ENCODE measurements at places on chromosomes 1 and 21.

- H3K27me3 ChIP-seq, result peaks cover 9% of the 10 kb centered on the region
- H3K4me3 ChIP-seq, result no peak overlapping the region
- H3K36me3 ChIP-seq, result no peaks in the 10 kb centered on the region
- DNase-seq, result no peak
- H3K27ac ChIP-seq, result no peak overlapping the region
- no peaks in the 10 kb centered on the region for H3K4me1 ChIP-seq
Measured at GRCh38 chr1:63824451-63824850, 50.6 kb downstream of the ROR1 start.

DNA sequence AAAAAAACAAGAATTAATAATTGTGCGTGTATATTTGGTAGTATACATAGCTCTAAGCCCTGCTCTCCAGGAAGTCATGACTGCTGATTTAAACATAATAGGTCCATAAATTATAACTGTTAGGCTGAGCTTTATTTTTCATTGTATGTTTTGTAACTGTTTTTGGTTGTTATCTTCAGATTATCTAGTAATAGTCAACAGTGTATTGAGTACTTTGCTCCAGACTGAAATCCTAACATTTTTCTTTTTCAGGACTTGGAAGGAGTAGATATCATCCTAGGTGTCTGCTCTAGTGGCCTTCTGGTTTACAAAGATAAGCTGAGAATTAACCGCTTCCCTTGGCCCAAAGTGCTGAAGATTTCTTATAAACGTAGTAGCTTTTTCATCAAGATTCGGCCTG lies 90.9 kb downstream of the TMEM200B start:
- DNase-seq, result no peak
- H3K27me3 ChIP-seq, result no peaks in the 10 kb centered on the region
- peaks cover 9% of the 10 kb centered on the region for H3K36me3 ChIP-seq
- H3K4me1 ChIP-seq, result no peaks in the 10 kb centered on the region
- H3K4me3 ChIP-seq, result no peak overlapping the region

- DNase-seq, result no peak
- H3K27ac ChIP-seq, result no peak overlapping the region
- H3K4me3 ChIP-seq, result no peak overlapping the region
- no peaks in the 10 kb centered on the region for H3K36me3 ChIP-seq
Measured at GRCh38 chr21:25558123-25558522, 49.2 kb downstream of the MRPL39 start.

GRCh38 chr1:180939073-180939710 lies 26.5 kb downstream of the KIAA1614 start:
- no peak overlapping the region for H3K4me3 ChIP-seq
- no peak overlapping the region for H3K27ac ChIP-seq
- H3K36me3 ChIP-seq, result no peaks in the 10 kb centered on the region
- peaks cover 1% of the 10 kb centered on the region for H3K27me3 ChIP-seq
- no peak for DNase-seq
- H3K4me1 ChIP-seq, result peaks cover 21% of the 10 kb centered on the region

GRCh38 chr1:226545836-226546596 lies 2.5 kb upstream of the STUM start:
- no peak for DNase-seq
- H3K4me1 ChIP-seq, result peaks cover 15% of the 10 kb centered on the region
- H3K4me3 ChIP-seq, result no peak overlapping the region
- peaks cover 15% of the 10 kb centered on the region for H3K27me3 ChIP-seq

GRCh38 chr1:178644308-178645120 lies 80.5 kb upstream of the RALGPS2 start:
- H3K4me3 ChIP-seq, result no peak overlapping the region
- no peaks in the 10 kb centered on the region for H3K27me3 ChIP-seq
- no peaks in the 10 kb centered on the region for H3K36me3 ChIP-seq
- no peak overlapping the region for H3K27ac ChIP-seq

GRCh38 chr1:245763873-245764331 lies 609.1 kb downstream of the KIF26B start:
- H3K27ac ChIP-seq, result no peak overlapping the region
- H3K4me3 ChIP-seq, result no peak overlapping the region
- H3K4me1 ChIP-seq, result peaks cover 14% of the 10 kb centered on the region
- DNase-seq, result no peak
- no peaks in the 10 kb centered on the region for H3K27me3 ChIP-seq
- H3K36me3 ChIP-seq, result peaks cover 34% of the 10 kb centered on the region

- H3K27me3 ChIP-seq, result peaks cover 15% of the 10 kb centered on the region
- no peaks in the 10 kb centered on the region for H3K36me3 ChIP-seq
- H3K27ac ChIP-seq, result no peak overlapping the region
Measured at GRCh38 chr1:247113094-247113497, 8.9 kb upstream of the ZNF669 start.

DNA sequence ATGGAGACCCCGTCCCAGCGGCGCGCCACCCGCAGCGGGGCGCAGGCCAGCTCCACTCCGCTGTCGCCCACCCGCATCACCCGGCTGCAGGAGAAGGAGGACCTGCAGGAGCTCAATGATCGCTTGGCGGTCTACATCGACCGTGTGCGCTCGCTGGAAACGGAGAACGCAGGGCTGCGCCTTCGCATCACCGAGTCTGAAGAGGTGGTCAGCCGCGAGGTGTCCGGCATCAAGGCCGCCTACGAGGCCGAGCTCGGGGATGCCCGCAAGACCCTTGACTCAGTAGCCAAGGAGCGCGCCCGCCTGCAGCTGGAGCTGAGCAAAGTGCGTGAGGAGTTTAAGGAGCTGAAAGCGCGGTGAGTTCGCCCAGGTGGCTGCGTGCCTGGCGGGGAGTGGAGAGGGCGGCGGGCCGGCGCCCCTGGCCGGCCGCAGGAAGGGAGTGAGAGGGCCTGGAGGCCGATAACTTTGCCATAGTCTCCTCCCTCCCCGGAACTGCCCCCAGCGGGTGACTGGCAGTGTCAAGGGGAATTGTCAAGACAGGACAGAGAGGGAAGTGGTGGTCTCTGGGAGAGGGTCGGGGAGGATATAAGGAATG lies 505 bp downstream of the LMNA start:
- peak overlapping the region; percentile 82 for H3K27ac ChIP-seq
- H3K36me3 ChIP-seq, result no peaks in the 10 kb centered on the region

DNA sequence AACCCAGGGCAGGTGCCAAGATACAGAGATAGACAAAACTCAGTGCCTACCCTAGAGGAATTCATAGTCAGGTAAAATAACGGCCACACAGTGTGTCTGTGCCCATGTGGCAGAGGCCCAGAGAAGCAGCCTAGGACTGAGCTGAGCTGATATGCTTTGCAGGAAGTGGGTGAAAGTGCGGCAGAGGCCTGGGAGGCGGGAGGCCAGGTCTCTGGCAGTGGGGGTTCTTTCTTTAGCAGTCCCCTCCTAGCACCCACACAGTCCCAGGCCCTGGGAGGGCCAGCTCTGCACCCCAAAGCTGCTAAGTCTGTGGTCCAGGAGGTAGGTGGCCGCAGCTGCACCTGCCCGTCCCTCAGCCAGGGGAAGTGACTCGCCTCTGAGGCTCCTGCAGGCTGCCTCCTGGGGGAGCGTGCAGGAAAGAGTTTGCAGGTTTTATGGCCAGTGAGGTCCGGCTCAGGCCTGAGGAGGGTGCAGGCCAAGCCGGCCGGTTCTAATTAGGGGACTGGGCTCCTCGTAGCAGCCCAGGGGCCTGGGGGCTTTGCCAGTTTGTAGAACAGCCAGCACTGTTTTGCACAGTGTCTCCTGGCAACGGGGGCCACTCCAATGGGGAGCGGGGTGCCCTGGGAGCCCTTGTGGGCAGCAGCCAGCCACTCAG lies 107.9 kb downstream of the SPSB1 start:
- peaks cover 7% of the 10 kb centered on the region for H3K27me3 ChIP-seq
- no peak overlapping the region for H3K27ac ChIP-seq
- peaks cover 8% of the 10 kb centered on the region for H3K4me1 ChIP-seq
- peak; percentile 26 for DNase-seq
- H3K36me3 ChIP-seq, result no peaks in the 10 kb centered on the region
- H3K4me3 ChIP-seq, result no peak overlapping the region

GRCh38 chr1:173052681-173053196 lies 2.0 kb upstream of the TNFSF18 start:
- H3K4me1 ChIP-seq, result no peaks in the 10 kb centered on the region
- H3K4me3 ChIP-seq, result no peak overlapping the region
- H3K27ac ChIP-seq, result no peak overlapping the region
- DNase-seq, result no peak

GRCh38 chr1:31591425-31592093 lies 15.2 kb downstream of the TINAGL1 start:
- DNase-seq, result no peak
- peaks cover 9% of the 10 kb centered on the region for H3K27me3 ChIP-seq
- no peaks in the 10 kb centered on the region for H3K4me1 ChIP-seq
- H3K27ac ChIP-seq, result no peak overlapping the region

GRCh38 chr1:234583755-234584419 lies 26.1 kb downstream of the IRF2BP2 start:
- no peak overlapping the region for H3K27ac ChIP-seq
- H3K27me3 ChIP-seq, result peaks cover 8% of the 10 kb centered on the region
- no peak for DNase-seq
- no peak overlapping the region for H3K4me3 ChIP-seq
- no peaks in the 10 kb centered on the region for H3K4me1 ChIP-seq
- H3K36me3 ChIP-seq, result no peaks in the 10 kb centered on the region

DNA sequence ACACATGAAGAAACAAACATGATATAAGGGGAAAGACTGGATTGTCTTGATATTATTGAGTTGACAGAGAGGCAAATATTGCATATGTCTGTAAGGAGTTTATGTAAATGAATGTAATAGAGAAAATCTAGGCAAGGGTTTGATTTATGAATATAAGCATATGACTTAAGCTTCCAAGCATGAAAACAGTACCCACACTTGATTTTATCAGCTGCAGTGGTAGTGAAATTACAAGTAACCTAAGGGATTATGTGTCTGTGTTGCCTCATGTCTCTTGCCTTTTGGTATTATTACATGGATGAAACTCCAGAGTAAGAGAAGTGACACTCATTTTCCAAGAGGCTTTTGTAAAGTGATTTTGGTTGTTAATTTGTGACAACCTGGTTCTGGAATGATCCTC lies 1678.9 kb downstream of the KCNT2 start:
- no peak overlapping the region for H3K4me3 ChIP-seq
- no peak overlapping the region for H3K27ac ChIP-seq
- no peaks in the 10 kb centered on the region for H3K27me3 ChIP-seq
- H3K4me1 ChIP-seq, result no peaks in the 10 kb centered on the region
- no peak for DNase-seq

DNA sequence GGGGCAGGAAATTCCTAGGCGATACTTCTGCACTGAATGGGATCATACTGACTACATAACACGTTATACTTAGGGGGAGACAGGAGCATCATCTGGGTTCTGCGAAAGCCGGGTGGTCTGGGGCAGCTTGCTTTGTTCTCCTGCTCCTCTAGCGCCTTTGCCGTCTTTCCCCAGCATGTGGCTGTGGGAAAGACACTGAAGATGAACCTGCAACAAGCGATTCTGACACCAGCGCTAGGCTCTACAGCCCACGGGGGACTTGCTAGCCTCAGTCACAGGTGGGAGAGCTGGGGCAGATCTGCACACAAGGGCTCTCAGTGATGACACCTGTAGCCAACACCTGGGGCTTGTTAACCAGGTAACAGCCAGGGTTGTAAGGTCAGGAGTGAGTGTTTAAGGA lies 51.8 kb downstream of the CD46 start:
- H3K27ac ChIP-seq, result no peak overlapping the region
- H3K27me3 ChIP-seq, result peaks cover 6% of the 10 kb centered on the region
- peaks cover 62% of the 10 kb centered on the region for H3K36me3 ChIP-seq

DNA sequence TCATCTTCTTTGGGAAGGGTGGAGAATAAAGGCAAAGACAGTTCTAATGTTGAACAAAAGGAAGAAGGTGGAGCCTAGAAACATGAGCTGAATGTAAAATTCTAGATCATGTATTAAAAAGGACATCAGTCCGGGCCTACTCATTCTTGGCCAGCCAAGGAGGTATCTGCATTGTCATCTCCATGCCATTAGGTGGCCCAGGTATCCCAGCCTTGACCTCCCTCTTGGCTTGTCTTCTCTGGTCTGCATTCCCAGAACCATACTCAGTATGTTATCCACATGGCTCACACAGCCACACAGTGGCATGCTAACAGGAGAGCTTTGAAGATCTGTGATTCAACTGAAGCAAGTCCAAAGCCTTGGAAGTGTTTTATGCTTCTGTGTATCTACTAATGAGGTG lies 369.8 kb upstream of the KAZN start:
- no peak for DNase-seq
- no peak overlapping the region for H3K27ac ChIP-seq
- H3K27me3 ChIP-seq, result no peaks in the 10 kb centered on the region
- H3K4me3 ChIP-seq, result no peak overlapping the region

GRCh38 chr21:38494703-38495102 lies 3.6 kb downstream of the ERG start:
- no peak for DNase-seq
- no peak overlapping the region for H3K27ac ChIP-seq
- peaks cover 9% of the 10 kb centered on the region for H3K4me1 ChIP-seq
- H3K36me3 ChIP-seq, result no peaks in the 10 kb centered on the region
- peaks cover 13% of the 10 kb centered on the region for H3K27me3 ChIP-seq
- H3K4me3 ChIP-seq, result no peak overlapping the region

GRCh38 chr1:35499231-35499630 lies 58.0 kb downstream of the KIAA0319L start:
- peaks cover 6% of the 10 kb centered on the region for H3K36me3 ChIP-seq
- peaks cover 13% of the 10 kb centered on the region for H3K4me1 ChIP-seq
- no peak overlapping the region for H3K4me3 ChIP-seq
- H3K27ac ChIP-seq, result peak overlapping the region; percentile 63
- peaks cover 1% of the 10 kb centered on the region for H3K27me3 ChIP-seq
- no peak for DNase-seq

DNA sequence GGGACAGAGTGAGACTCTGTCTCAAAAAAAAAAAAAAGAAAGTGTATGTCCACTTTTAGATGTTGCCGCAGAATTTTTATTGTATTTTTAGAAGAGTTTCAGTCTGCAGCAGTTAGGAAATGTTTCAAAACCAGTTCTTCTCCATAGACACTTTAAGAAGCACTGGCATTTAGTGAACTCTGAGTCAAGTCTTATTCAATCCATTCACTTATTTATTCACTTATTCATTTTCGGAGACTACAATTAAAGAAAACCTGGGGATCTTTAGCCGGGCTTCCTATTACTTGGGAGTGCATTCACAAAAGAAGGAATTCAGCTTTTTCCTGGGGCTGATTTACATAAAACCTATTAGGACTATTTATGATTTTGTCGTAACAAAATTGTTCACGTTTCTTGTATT lies 12.3 kb downstream of the RCAN3 start:
- DNase-seq, result no peak
- no peaks in the 10 kb centered on the region for H3K36me3 ChIP-seq
- no peak overlapping the region for H3K4me3 ChIP-seq
- no peak overlapping the region for H3K27ac ChIP-seq

DNA sequence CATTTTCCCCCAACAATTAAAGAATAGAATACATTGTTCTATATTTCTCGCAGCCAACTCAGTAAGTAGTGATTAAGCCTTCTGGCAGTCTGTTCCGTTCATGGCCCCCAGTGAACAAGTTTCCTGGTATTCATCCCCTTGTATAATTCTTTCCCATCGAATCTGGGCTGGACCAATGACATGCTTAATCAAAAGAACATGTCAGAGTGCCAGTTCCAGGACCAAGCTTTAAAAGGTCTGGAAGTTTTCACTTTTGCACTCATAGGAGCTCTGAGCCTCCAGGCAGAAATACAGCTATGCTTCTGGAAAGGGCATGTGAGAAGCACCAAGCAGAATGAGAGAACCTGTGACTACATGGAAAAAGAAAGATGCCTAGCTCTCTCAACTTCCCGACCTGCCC lies 22.5 kb upstream of the DPYD start:
- no peak overlapping the region for H3K4me3 ChIP-seq
- H3K4me1 ChIP-seq, result peaks cover 17% of the 10 kb centered on the region
- no peaks in the 10 kb centered on the region for H3K36me3 ChIP-seq
- no peak overlapping the region for H3K27ac ChIP-seq

- H3K36me3 ChIP-seq, result peaks cover 3% of the 10 kb centered on the region
- no peak for DNase-seq
- H3K4me1 ChIP-seq, result peaks cover 3% of the 10 kb centered on the region
- H3K27me3 ChIP-seq, result peaks cover 1% of the 10 kb centered on the region
Measured at GRCh38 chr1:45037456-45037855, 25.4 kb downstream of the UROD start.

Data from immature natural killer cell (primary cell).